ENCODE measurements at places on chromosomes 2 and 18.

- no peak for DNase-seq
Observed at GRCh38 chr2:234098681-234099080, 48.2 kb downstream of the SPP2 start.

DNA sequence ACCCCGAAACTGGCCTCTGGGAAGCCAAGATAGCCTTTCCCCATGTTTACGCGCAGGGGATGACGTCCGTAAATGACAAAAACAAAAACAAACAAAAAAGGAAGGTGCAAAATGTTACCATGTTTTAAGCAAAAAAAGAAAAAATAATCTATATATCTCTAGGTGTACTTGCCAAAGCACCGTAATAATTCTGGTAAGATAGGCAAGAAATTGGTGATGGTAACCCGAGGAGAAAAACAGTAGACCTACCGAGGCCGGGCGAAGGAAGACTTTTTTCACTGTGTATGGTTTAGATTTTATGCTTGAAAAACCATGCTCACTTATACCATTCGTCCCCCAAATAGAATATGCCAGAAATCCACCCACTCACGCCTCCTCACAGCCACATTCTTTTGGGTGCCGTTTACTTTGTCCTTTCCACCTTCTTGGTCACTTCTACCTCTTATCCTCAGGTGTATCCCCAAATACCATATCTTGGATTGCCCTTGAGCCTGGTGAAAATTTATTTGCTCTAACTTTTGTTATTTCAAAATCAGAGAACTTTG lies 8.0 kb downstream of the GATA6 start:
- no peak for DNase-seq

DNA sequence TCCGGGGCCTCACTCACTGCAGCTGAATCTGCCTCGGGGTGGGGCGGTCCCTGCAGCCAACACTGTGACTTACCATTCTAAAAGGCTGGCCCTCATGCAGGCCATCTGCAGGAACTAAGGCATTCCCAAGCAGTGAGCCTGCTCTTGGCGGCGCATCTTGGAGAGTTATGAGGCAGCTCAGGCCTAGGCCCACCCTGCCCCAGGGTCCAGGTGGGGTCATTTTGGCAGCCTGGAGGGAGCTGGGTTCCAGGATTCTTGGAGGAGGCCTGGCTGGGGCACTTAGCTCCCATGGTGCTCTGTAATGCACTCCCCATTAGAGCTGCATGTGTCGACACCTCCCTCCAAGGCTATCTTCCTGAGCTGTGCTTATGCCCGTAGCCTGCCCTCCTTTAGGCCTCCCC lies 14.8 kb upstream of the BIN1 start:
- DNase-seq, result no peak

DNA sequence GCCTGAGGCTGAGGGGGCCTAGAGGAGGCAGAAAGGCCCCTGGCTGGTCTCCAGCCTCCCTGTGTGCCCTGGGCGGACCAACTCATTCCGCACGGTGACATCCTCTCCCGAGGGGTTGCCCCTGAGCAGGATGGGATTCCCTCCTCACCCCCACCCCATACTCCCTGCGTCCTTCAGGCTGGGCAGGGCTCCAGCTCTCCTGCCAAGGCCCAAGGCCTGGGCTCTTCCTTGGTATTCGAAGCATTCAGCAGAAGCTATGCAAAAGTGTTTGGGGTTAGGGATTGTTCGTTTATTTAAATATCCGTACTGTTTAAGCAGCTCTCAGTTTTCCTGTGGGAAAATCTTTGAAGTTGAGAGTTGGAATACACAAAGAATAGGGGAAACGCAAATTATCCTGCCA lies 113.1 kb upstream of the RAB12 start:
- DNase-seq, result no peak

GRCh38 chr2:238719641-238720040 lies 128.2 kb upstream of the TWIST2 start:
- DNase-seq, result no peak

DNA sequence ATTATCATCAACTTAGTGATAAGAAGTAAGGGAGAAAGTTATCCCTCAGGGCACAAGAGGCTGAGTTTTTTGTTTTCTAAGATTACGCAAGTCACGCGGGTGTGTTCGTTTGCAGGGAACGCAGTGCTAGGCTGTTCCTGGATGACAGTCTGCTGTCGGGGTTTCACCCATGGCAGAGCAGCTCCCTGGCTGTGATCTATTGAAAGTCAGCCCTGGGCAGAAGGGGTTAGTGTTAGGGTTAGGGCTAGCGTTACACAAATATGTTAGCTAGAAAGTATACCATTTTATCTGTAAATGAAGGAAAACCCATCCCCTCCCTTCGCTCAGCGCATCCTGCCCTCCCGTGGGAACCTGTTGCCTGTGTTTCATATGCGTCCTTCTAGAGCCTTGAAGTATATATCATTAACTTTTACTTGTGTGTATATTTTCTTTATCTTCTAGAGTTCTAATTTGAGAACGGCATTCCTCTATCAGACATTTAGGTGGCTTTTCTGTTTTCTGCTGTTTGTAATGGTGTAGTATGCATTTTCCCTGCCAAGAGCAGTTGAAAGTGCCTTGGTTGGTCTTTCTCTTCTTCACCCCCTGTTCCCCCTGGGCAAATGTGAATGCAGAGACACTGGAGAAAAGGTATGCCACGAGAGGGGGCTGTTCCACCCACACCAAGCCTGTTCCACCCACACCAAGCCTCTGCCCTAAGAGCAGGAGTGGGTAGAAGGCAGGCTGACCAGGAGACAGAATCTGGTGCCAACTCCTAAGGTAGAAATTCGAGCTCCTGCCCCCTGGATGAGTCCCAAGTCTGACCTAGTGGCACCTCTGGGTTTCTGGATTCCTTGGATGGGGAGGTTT lies 47.0 kb downstream of the ARMC9 start:
- DNase-seq, result peak; percentile 22

DNA sequence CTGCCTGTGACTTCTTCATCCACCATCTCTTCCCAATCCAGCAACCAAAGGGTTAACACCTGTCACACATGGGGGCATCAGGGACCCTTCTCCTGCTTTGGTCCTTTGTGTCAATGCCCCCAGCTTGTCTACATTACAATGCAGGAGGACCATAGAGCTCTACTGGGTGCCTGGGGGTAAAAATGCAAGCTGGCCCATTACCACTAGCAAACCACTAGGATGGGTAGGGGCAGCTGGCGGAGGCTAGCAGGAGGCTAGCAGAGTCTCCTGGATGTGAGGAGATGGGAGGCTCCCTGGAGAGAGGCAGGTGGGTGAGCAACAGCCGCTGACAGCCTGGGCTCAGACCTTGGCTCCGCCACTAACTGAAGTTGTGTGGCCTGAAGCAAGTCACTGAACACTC lies 153.4 kb upstream of the SKOR2 start:
- DNase-seq, result no peak

DNA sequence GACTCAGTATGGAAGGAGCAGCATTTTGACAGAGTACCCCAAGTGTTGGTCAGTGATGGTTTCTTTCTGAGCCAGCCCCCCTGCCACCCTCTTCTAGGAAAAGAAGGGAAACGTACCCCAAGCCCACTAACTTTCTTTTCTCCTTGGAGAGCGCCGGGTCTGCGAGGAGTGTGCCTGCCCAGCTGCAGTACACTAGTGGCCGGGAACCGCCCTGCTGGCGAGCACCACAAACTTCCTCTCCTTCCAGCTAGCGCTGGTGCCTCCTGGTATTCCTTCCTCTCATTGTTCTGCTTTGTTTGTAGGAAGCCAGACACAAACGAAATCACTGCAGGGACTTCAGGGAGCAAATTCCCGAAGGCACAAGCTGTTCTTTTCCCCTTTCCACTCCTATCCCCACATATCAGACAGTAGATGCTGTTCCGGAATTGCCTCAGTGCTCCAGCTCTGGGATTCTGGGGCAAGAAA lies 1.8 kb downstream of the CCDC85A start:
- no peak for DNase-seq

GRCh38 chr2:182230561-182230960 lies 196.3 kb downstream of the PDE1A start:
- no peak for DNase-seq

- no peak for DNase-seq
Observed at GRCh38 chr2:64899081-64899865, 89.9 kb upstream of the SLC1A4 start.

- DNase-seq, result peak; percentile 60
Observed at GRCh38 chr18:2847317-2848246, 776 bp downstream of the EMILIN2 start.

- no peak for DNase-seq
Observed at GRCh38 chr2:96409081-96409819, 73.7 kb downstream of the NCAPH start.

DNA sequence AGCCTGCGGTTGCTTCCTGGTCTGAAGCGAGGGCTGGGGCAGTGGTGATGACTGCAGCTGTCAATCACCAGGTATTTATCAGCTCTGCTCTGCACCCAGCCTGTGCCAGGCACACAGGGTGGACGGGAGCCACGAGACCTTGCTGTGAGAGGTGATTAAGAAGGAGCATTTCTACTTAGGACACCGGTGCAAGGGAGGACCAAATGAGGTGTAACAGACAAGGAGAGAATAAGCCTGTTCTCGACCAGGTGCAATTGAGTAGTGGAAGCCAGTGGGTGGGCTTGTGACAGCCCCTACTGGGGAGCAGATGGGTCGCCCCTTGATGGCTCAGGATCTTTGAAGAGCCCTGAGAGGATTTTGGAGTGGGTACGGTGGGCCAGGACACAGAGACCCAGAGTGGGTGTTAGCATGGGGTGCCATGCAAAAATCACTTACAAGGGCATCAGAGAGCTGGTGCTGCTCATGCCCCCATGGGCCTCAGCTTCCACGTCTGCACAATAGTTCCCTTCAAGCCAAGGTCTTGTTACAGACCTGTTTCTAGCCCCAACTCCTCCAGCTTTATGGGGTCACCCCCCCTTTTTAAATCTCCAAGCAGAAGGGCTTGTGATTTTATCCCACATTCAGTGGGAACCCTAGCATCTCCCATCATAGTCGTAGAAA lies 24.6 kb downstream of the GPR55 start:
- no peak for DNase-seq

GRCh38 chr2:166926657-166927056 lies 38.4 kb downstream of the XIRP2 start:
- DNase-seq, result no peak

- DNase-seq, result no peak
Observed at GRCh38 chr18:48975120-48975816, 24.5 kb upstream of the SMAD7 start.

DNA sequence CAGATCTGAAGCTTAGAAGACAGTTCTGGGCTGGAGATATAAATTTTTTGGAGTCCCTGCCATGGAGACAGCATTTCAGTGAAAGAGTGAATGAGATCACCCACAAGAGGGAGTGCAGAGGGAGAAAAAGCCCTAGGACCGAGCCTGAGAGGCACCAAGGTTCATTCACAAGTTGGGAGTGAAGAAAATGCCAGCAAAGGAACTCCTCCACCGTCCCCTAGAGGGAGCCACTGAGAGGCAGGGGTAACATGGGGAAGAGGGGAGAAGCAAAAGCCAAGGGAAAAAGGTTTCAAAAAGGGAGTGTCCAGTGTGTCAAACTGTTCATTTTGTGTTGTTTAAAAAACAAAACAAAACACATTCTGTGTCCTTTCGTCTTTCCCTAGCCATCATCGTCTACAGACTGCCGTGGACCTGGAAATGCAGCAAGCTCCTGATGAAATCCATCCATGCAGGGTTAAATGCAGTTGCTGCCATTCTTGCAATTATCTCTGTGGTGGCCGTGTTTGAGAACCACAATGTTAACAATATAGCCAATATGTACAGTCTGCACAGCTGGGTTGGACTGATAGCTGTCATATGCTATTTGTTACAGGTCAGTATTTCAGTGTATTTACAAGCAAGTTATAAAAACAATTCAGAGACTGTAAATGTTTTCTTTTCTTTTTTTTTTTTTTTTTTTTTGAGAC lies 19.1 kb downstream of the CYBRD1 start:
- no peak for DNase-seq

DNA sequence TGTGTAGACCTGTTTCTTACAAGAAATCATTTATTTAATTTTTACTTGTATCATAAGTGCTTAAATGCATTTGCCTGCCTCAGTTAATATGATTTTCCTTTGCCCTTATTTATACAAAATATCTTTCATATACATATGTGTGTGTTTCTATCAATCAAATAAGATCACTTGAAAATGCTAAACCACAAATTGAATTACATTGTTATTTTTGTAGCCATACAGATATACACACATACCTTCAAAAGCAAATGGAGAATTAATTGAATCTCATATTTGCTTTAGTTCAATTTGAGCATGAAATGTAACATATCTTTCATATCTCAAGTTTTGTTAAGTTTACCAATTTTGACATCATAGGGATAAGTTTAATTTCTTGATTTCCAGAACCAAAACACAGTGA lies 755.8 kb upstream of the PIK3C3 start:
- no peak for DNase-seq

DNA sequence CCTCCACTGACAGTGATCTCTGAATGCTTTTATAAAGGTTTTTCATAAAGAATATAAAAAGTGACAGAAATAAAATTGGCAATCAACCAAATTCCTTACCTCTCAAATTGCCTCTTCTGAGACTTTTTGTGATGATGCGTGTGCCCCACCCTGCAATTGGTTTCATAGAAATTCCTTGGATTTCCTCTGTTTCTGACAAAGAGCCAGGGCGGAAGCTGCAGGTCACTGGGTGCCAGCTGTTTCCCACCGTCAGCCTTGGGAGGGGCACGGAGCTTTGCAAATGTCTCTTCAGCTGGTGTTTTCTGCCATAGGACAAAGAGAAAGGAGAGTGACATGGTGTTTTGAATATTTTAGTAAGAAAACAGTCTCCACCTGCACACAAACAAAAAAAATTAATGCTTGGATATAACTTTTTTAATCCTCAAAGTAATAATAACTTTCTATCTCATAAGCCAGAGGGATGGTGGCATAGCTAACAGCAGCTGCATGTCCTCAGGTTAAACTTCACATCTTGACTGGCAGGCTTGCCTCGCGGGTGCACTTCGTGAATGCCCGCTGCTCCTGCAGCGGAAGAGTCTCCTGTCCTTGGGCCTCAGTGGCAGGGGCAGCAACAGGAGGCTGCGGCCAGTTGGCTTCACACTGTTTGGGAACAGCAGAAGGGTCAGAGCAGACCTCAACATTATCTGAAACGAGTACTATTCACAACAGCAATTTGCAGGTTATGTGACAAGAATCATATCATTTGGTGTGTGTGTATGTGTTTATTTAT lies 24.7 kb downstream of the AGAP1 start:
- no peak for DNase-seq

GRCh38 chr2:47190188-47190881 lies 35.2 kb upstream of the STPG4 start:
- no peak for DNase-seq
